K562 (cell line): ENCODE measurements at places on chromosomes 3 and 15. TPM values are rescaled to one million over a fixed set of nuclear protein-coding genes. Genes with fewer than 3 reads are reported as not detected.

PAK6 gene
- polyA plus RNA-seq: 0.04 and 0.07 TPM in 2 replicates

NPAP1 gene
- polyA plus RNA-seq: not detected in 2 replicates

IL20RB gene
- 6.4 and 7.8 TPM in 2 replicates for polyA plus RNA-seq

ACTRT3 gene
- polyA plus RNA-seq: not detected in 2 replicates

RFTN1 gene
- 0.11 TPM in 1 of 2 replicates, not detected in the other for polyA plus RNA-seq

TIMP4 gene
- polyA plus RNA-seq: not detected in 2 replicates

SLC9A9 gene
- polyA plus RNA-seq: not detected in 2 replicates

CCDC13 gene
- polyA plus RNA-seq: 0.48 and 0.89 TPM in 2 replicates

EMC7 gene
- 64.3 and 73.1 TPM in 2 replicates for polyA plus RNA-seq

GOLGA8O gene
- polyA plus RNA-seq: 0.04 TPM in 1 of 2 replicates, not detected in the other

PPP1R14D gene
- not detected in 2 replicates for polyA plus RNA-seq

NUDT16 gene
- 9.7 and 11.4 TPM in 2 replicates for polyA plus RNA-seq

CELF6 gene
- 0.11 TPM in 1 of 2 replicates, not detected in the other for polyA plus RNA-seq

OSBPL10 gene
- 0.03 and 0.18 TPM in 2 replicates for polyA plus RNA-seq

SPSB4 gene
- not detected in 2 replicates for polyA plus RNA-seq

PRR20G gene
- not detected in 2 replicates for polyA plus RNA-seq

RETNLB gene
- not detected in 2 replicates for polyA plus RNA-seq

CASR gene
- not detected in 2 replicates for polyA plus RNA-seq

CCDC50 gene
- polyA plus RNA-seq: 35.1 and 40.4 TPM in 2 replicates

DPH3 gene
- 27.2 and 28.3 TPM in 2 replicates for polyA plus RNA-seq

ANKDD1A gene
- 0.54 and 1.4 TPM in 2 replicates for polyA plus RNA-seq

RHOV gene
- polyA plus RNA-seq: 1.4 and 2.6 TPM in 2 replicates

SLC30A4 gene
- 0.25 and 0.42 TPM in 2 replicates for polyA plus RNA-seq

TF gene
- 3.5 and 3.9 TPM in 2 replicates for polyA plus RNA-seq

CFAP100 gene
- not detected in 2 replicates for polyA plus RNA-seq

RCCD1 gene
- polyA plus RNA-seq: 45.2 and 51.4 TPM in 2 replicates

MEIS2 gene
- polyA plus RNA-seq: 21.2 and 26.8 TPM in 2 replicates

POU1F1 gene
- polyA plus RNA-seq: not detected in 2 replicates

TMEM40 gene
- polyA plus RNA-seq: not detected in 2 replicates

KLHL40 gene
- polyA plus RNA-seq: not detected in 2 replicates

TMCO5A gene
- not detected in 2 replicates for polyA plus RNA-seq

GOLGA8H gene
- 0.04 TPM in 1 of 2 replicates, not detected in the other for polyA plus RNA-seq

ROBO2 gene
- 0.97 and 1.1 TPM in 2 replicates for polyA plus RNA-seq

ADGRG7 gene
- polyA plus RNA-seq: 0.12 TPM in 1 of 2 replicates, not detected in the other

NTRK3 gene
- polyA plus RNA-seq: 0.08 TPM in 1 of 2 replicates, not detected in the other

THSD4 gene
- polyA plus RNA-seq: 0.03 TPM in 1 of 2 replicates, not detected in the other

LRRK1 gene
- 0.20 and 0.27 TPM in 2 replicates for polyA plus RNA-seq

MUC20 gene
- 0.22 and 0.23 TPM in 2 replicates for polyA plus RNA-seq

TMEM212 gene
- polyA plus RNA-seq: not detected in 2 replicates

PPARG gene
- polyA plus RNA-seq: not detected in 2 replicates

HRG gene
- not detected in 2 replicates for polyA plus RNA-seq

CD200R1 gene
- polyA plus RNA-seq: not detected in 2 replicates

ITIH1 gene
- not detected in 2 replicates for polyA plus RNA-seq

UCN2 gene
- not detected in 2 replicates for polyA plus RNA-seq

LPCAT4 gene
- polyA plus RNA-seq: 28.4 and 32.7 TPM in 2 replicates

FAH gene
- 80.7 and 95.4 TPM in 2 replicates for polyA plus RNA-seq

CDHR4 gene
- 0.28 TPM in 1 of 2 replicates, not detected in the other for polyA plus RNA-seq
